Activated naive CD4-positive, alpha-beta T cell (primary cell): ENCODE measurements at places on chromosomes 6 and 20.

- DNase-seq, result no peak
These were observed 143.8 kb downstream of the ZMYND8 start for GRCh38 chr20:47212606-47213207.

GRCh38 chr20:878511-879307, 37.4 kb downstream of the ANGPT4 start:
- DNase-seq, result no peak

DNA sequence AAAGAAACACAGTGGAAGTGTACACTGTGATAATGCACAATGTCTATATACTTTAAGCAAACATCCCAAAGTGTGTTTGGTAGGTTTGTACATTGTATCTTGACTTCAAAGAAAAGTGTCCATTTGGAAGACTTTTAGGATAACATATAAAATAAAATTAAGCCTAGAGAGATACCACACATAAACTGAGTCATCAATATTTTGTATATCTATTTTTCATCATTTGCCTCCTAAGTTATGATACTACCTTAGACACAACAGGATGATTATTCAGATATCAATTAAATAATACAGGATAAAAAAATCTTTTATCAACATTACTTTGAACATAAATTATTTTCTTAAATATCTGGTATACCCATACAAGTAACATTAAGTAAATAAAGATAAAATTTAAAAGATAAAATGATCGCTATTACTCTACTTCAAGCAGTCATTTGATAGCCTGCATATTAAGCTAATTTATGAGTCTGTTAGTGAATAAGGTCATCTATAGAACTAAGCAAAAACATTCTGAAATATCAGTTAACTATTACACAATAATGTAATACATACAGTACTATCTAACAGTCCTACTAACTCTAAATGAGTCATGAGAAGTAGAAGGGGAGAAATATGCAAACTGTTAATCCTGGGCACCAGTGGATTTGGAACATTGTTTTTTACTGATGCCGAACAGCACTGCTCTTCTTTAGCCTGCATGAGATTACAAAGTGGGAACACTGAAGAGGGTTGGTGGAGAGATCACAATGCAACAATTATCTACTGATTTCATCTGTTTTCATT, 158.4 kb upstream of the SIM1 start:
- no peak for DNase-seq

DNA sequence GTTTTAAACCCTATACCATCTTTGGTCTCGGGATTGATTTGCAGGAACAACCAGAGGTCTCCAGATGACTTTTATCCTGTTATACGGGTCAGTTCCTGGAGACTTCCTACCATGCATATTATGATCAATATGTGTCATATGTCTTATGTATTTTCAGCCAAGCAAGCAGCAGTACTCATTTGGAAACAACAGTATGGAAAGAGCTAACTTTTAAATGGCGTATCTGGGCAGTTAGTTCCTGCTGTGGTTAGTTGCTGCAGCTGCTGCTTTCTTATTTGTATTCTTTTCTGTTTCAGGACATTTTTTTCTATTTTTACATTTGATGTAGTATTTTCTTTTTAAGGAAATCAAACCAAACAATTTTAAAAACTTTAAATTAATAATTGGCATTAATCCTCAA, 207.5 kb downstream of the MANEA start:
- DNase-seq, result no peak

DNA sequence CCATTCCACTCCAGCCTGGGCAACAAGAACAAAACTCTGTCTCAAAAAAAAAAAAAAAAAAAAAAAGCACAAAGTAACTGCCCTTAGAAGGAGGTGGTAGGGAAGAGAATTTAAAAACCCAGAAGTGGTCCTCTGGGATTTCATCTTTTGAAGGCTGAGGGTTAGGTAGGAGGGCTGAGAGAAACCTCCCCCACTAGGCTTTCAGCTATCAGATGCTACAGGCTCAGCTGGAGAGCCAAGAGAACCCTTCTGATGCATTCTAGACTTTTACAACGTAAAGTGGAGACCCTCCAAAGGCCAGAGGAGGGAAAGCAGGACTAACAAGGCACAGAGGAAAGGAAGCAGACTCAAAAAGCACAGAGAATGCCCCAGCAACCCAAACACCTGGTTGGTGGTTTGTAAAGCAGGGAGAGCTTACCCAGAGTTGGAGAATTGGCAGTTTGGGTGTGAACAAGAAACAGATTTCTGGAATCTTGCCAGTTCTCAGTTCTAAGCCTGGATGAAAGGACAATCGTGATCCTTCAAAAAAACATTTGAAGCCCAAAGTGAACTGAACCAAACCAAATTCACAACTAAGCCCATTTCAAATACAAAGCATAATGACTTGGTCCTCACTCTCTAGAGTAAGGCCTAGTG, 23.2 kb upstream of the SPAG4 start:
- no peak for DNase-seq

GRCh38 chr6:50198245-50198644, 148.5 kb upstream of the DEFB112 start:
- DNase-seq, result no peak

DNA sequence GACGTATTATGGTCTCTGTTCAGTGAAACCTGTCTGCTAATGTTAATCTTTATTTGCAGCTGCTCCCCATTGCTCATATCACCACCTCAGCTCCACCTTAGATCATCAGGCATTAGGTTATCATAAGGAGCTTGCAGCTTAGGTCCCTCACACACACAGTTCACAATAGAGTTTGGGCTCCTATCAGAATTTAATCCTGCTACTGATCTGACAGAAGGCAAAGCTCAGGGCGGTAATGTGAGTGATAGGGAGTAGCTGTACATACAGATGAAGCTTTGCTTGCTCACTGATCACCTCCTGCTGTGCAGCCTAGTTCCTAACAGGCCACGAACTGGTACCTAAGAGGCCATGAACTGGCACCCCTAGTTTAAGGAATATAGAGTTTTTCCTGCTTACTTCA, 989.7 kb downstream of the EYS start:
- DNase-seq, result no peak

GRCh38 chr6:133985970-133986369, 32.9 kb downstream of the TBPL1 start:
- no peak for DNase-seq

- no peak for DNase-seq
These were observed 8.5 kb downstream of the CD164 start for GRCh38 chr6:109373762-109374161.

DNA sequence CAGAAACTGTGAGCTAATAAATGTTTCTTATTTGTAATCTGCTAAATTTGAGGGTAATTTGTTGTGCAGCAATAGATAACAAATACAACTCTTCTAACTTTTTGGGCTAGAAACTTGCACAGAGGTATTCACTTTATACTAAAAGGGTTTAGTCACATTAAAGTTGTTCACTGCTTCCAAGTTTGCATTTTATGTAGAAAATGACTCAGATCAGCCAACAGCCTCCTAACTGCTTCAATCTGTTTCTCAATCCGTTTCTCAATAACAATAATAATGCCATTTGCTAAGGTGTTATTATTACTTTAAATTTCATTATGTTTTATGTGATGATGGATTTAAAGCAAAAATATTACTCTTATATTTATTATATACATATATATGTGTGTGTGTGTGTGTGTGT, 213.9 kb downstream of the CENPW start:
- no peak for DNase-seq

- no peak for DNase-seq
These were observed 215.5 kb downstream of the ANKRD60 start for GRCh38 chr20:58012731-58013510.

DNA sequence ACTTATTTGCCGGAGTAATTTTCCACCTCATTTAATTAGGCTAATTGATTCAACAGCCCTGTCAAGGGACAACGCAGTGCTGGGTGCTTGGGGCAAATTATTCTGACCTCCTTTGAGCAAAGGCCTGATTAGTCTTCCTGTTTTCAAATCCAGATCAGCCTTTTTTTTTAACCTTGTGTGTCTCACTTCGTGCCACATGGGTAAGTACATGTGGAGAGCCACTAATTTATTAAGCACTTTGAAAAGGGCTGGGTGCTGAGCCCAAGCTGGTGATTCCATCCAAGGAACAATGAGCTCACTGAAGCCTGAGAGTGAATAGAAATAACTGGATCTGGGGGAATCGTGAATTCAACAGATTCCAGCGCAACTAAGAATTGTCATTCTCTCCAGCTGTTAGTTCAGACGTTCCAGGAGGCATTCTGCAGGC, 229.3 kb downstream of the CLIC5 start:
- DNase-seq, result no peak

DNA sequence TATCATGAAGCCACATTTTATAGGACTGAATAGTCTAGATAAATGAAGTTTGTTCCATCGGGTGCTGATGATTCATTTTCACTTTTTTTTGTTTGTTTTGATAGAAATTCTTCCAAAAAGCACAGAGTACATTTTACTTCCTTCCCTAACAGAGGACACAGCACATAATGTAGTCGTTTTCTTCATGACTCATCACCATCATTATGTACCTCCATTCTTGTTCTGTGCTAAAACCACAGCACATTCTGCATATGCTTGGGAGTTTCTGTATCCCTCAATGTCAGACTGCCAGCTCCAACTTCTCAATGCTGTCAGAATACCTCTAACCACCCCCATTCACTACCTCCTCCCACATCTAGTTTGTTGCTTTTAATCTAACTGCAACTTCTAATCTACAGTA, 1004.9 kb upstream of the ADGRB3 start:
- no peak for DNase-seq

GRCh38 chr6:33751771-33752645, 5.3 kb upstream of the IP6K3 start:
- no peak for DNase-seq

- no peak for DNase-seq
These were observed 27.4 kb downstream of the TRAM2 start for GRCh38 chr6:52549428-52549827.

DNA sequence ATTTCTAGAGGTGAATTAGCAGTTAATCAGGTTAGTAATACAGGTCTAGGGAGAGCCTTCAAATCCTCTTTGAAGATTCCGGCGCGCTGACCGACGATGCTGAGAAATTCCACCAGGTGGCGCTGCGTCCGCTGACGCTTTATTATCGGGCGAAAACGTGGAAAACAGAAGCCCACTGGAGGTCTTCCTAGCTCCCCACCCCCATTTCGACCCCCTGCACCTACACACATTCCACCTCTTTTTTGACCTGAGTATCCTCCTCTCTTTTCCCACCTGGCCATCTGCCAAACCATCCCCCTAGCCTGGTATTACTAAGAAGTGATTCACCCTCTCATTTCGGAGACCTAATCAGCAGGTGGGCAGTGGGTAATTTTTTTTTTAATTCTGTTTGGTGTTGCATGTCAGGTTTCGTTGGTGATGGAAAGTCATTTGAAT, 65.4 kb upstream of the RIN2 start:
- peak; percentile 5 for DNase-seq

- peak; percentile 82 for DNase-seq
These were observed at the start of gene SNRPB for GRCh38 chr20:2470423-2471193. Gene SNRPB, minus strand, starts transcription at chr20:2470789. Its CDS starts 99 bp downstream, at chr20:2470690.

- DNase-seq, result no peak
These were observed 862 bp downstream of the UCKL1 start for GRCh38 chr20:63955281-63955826.

DNA sequence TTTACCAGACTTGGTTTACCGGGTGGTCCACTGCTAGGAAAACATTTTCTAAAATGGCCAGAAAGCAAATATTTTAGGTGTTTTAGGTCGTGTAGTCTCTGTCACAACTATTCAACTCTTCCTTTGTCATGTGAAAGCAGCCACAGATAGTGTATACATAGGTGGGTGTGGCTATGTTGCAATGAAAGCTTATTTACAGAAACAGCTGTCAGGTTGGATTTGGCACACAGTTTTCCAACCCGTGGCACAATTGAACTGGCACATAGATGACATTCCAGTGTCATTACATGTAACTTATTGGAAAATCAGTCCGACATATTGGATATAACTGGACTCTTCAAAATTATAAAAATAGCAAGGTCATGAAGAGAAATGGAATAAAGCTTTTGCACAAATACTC, 68.9 kb upstream of the KCNQ5 start:
- no peak for DNase-seq

DNA sequence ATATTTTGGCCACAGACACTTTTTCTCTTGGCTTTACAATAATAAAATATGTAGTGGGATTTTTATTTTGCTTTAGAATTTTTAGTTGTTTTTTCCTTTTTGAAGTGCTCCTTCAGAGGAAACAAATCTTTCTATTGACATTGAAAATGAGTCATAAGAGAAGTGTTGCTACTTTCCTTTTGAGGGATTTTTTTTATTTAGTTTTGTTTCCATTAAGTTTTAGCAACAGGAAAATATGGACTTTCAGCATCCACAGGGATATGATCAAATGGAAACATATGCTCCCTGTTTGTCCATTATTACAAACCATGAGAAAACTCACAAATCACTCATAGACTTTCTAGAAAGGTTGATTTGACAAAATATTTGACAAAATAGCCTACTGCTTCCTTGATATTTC, 65.3 kb upstream of the BMP2 start:
- DNase-seq, result no peak

GRCh38 chr6:167238694-167239467, 52.2 kb upstream of the UNC93A start:
- DNase-seq, result no peak

DNA sequence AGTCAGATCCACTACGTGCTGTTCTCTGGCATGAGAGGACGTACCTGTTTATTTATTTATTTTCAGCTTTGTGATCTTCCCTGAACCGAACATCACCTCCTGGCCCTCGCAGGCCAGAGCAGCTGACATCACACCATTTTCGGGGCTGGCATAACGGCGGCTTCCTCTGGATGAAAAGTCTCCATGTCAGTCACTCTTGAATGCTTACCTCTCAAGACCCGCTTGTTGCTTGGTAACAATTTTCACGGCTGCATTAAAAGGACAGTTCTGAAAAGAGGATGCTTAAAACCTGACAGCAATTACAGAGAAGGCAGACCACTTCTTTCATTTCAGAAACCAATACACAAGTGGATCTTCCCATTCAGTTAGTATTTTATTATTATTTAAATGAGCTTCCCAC, 159.8 kb upstream of the CDH4 start:
- DNase-seq, result no peak

DNA sequence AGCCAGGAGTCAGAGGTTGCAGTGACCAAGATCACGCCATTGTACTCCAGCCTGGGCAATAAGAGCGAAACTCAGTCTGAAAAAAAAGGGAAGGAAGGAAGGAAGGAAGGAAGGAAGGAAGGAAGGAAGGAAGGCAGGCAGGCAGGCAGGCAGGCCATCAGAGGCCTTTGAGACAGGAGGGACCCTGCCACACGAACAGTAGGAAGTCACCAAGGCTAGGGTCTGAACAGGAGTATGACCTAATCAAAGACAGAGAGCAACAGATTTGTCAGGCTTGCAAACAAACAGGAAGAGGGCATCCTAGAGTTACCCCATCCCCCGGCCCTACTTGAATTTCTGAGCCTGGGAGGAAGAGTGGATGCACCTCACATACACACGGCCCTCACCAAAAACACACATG, 67.1 kb downstream of the FGD2 start:
- no peak for DNase-seq

GRCh38 chr20:44731657-44732056, 14.0 kb upstream of the KCNK15 start:
- DNase-seq, result no peak

DNA sequence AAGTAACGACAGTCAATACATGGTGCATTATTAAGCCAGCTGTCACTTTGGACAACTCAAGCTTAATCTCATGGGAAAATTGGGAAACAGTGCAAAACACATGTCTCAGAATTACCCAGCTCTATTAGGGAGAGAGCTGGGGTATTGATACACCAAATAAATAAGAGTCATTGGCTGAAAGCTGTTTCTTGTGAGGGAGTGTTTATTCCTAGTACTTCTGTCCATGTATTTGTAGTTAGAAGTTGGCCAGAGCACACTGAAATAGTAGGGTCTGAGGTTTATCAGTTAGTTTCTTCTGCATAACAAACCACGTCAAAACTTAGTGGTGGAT, 192.0 kb upstream of the RALGAPA2 start:
- DNase-seq, result no peak
